ENCODE measurements at places on chromosomes 2 and 18.

- no peak for DNase-seq
Observed at GRCh38 chr2:38405917-38406596, 29.0 kb upstream of the ATL2 start.

DNA sequence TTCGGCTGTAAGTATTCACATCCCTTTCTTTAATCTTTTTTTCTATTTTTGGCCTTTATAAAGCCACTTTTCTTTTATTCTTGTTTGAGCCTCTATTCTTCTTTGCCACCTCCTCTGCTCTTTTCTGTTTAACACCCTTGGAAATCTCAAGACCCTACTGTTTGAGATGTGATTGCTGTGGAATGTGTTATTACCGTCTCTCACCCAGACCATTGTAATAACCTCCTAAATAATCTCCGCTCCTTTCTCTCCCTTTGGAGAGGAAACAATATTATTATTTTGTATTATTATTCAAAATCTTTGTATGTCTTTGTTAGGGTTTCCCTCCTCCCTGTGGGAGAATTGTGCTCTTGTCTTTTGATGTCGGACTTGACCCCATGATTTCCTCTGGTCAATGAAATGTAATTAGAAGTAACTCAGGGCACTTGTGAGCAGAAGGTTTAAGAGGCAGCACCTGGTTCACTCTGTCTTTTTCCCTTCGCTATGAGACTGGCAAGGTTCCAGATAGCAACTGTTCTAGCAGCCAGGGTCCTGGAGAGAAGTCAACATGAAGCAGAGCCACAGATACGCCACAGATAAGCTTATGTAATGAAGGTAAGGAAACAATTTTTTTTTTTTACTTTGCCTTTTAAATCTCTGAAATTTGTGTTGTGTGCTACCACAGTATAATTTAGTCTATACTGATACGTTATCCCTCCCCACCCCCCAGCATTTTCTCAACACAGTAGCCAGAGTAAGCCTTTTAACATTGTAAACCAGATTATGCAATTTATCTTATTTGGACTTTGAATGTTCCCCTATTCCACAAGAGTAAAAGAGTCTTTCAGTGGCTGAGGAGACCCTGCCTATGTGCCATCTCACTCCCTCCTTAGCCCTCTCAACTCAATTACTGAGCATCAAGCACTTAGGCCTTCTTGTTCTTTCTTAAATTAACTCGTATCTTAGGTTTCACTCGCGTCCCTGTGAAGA lies 601.2 kb upstream of the ZNF804A start:
- DNase-seq = peak; percentile 26

DNA sequence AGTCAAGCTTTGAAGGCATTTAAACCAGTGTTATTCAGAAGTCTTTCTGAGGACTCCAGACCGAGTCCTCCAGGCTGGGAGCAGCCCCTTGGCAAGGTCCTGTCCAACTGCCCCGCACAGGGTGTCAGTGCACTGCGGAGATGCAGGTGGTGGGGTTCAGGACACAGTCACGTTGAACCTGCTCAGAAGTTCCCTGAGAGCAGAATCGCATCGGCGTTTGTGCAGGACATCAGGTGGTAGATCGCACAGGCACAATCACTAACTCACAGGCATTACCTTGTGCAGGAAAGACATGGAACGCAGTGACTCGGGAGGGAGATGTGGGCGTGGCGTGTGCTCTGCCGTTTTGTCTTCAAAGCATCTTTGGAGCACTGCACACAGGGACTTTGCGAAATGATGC lies 10.4 kb downstream of the COPS9 start:
- no peak for DNase-seq

DNA sequence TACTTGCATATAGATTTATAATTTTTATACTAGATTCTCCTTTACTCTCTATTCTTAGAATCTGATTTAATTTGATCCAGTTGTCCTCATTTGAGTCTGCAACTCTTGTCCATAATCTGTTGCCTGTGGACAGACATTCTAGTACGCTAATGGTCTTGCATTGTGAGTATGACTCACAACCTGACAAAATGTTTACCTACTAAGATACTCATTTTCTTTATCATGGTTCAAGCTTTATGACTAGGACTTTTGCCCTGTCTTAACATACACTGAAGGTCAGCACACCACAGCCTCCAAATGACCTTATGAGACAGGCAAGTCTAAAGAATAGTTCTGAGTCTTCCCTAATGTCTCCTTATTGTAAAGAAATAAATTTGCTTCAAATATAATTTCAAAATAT lies 142.3 kb upstream of the CDH7 start:
- DNase-seq = no peak

DNA sequence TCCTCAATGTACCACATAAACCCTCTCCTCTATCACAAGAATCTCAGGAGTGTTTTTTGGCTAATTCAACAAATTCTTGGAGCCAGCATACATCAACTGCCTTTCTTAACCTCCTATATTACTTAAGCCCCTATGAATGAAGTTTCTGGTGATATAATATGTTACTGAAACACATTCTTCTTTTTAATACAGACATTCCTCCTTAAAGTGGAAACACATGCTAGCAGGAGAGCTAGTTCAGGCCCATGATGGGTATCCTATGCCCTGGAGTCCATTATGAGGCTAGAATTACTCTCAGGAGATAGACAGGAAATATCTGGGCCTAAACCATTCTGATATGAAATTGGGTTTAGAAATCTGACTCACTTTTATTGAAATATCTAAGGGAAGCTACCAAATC lies 26.6 kb upstream of the RMDN2 start:
- DNase-seq = no peak

DNA sequence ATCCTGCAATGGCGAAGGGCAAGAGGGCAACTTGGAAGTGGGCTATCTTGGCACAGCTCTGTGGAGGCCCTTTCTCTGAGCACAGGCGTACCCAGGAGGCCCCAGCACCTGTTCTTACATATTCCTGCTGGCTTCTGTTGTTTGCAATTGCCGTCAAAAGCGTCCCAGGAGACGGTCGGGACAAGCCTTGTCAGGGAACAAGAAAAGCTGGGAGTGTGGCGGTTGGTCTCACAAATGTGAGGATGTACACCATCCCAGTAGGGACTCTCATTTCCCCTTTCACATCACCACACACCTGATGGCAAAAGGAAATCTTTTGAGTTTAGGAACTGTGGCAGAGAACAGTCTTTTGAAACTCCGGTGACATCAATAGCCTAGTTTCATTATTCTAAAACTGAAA lies 94.7 kb upstream of the EFEMP1 start:
- no peak for DNase-seq

DNA sequence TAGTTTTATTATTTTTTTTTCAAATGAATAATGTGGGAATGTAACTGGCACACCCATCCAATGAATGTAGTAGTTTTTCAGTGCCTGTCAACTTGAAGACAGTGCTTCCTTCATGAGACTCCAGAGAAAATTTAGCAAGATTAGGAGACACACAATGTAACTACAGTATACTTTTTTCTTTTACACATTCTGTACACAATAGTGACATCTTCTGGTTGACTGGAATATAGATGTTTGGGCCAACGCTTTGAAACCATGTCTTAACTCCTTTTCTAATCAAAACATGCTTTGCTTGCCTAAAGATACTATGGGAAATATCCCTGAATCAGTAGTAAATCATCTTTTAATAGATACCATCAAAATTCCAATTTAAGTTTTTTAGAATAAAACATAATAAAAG lies 229.5 kb upstream of the ZC3H15 start:
- DNase-seq = no peak

DNA sequence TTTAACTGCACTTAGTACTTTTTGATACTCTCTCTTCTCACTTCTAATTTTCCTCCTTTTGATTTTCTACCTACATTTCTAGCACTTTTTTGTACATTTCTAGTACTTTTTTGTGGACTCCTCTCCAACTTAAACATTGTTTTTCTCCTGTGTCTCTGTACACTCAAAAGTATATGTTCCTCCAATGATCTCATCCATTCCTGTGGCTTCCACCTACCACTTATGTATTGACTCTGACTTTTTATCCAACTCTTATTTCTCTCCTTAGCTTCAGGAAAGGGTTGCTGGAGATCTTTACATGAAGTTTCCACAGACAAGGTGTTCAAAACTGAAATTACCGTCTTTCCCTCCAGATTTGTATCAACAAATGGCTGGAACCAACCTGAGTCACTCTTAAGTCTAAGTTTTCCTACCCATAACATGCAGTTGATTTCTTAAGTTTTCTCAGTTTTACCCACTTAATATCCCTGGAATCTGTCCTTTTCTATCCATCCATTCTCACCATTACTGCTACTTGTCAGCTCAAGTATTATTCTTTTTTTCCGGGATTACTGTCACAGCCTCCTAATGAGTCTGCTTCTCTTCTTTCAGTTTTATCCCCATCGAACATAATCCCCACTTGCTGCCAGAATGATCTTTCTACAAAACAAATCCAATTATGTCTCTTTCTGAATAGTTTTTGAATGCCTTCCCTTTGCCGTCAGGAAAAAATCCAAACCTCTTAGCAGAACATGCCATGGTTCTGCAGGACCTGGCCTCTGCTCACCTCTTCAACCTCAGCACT lies 22.6 kb upstream of the PELI1 start:
- DNase-seq = no peak

GRCh38 chr2:109451671-109452070 lies 162.1 kb downstream of the SEPTIN10 start:
- no peak for DNase-seq

GRCh38 chr18:54774423-54774822 lies 53.9 kb upstream of the RAB27B start:
- DNase-seq = no peak

GRCh38 chr18:8221452-8221851 lies 387.8 kb upstream of the RAB12 start:
- no peak for DNase-seq

DNA sequence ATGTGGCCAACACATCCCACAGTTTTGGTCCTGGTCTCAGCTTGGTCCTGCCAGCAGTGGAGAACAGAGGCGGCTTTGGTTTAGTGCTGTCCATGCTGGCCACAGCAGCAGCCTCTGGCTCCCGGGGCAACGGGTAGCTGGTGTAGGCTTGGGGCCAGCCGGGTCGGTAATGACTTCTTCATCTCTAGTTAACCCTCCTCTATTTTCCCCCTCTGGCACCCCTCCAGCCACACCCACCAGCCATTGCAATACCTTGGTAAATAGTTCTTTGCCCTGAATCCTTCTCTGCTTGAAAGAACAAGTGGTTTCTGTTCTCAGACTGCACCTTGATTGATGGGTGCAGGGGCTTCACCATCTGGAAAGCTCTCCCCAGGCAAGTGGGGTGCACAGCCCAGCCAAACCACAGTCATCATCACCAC lies 31.7 kb upstream of the ZNF396 start:
- no peak for DNase-seq

- peak; percentile 49 for DNase-seq
Observed at GRCh38 chr2:112674229-112674628, 28.5 kb downstream of the SLC20A1 start.
